ENCODE measurements at places on chromosomes 5 and 9.
A peak's percentile ranks its signal among the peaks of the same experiment; 100 is the strongest.

DNA sequence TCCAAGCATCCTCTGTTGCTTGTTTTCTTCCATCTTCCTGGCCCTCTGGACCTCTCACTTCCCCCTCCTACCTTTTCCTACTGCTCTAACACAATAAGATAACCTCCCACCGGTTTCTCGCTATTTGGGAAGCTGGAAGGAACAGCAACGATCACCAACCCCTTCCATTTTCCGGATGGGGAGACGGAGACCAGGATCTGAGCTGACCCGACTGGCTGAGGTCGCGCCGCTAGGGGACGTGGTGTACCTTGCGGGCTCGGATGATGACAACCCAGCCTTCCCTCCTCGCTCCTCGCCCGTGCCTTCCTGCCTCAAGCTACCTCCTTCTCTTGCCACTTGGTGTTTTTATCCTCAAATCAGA, 1.9 kb downstream of the LPAR1 start:
- DNase-seq, result no peak

DNA sequence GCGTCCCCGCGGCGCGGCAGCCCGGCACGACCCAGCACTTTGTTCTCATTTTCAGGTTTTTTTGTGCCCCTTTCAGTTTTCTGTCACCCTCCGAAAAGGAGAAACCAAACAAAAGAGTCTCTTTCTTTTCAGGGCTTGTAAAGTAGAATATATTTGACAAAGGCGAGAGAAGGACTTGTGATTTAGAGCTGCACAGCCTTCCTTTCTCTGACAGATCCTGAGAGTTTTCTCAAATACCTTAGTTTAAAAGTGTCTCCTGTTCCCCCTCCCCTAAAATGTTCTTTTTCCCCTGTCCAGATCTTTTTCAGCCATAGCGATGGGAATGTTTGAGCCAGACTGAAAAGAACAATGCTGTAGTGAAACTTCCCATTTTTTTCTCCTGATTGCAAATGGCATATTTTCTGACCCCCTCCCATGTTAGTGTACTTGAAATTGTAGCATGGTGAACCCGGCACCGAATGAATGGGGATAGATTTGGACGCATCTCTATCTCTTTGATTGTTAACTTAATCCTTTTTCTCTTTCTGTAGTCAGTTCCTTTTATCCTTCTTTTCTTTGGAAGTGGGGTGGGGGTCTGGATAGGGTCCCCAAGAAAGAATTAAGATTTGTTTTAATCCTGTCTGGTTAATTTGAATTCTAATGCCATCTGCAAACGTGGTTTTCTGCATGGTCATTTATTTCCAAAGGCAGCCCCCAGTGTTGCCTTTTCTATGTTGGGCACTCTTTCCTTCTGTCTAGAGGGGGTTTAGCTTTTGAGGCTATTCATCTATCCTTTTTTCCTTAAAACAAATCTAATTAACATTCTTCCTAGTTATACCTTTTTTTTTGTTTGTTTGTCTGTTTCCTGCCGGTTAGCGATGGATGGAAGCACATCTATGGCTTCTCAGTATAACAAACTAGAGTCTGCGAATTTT, 2.2 kb downstream of the ZSWIM6 start:
- DNase-seq, result no peak

DNA sequence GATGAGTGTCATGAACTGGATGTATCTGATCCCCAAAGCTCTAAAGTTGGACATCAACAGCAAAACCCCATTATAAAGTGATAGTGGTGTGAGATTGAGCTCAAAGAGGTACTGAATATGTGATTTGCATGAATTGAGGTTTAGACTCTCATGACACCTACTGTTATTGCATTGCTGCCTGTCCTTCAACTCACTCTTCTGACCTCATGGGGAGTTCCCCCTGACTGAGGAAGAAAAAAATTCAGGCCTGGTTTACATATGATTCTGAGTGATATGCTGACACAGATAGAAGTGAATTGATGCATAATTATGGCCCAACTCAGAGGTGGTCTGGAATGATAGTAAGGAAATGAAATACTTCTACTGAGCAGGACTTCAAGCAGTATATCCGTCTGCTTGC, 76.2 kb upstream of the CHD1 start:
- no peak for DNase-seq

GRCh38 chr5:116571568-116572349, 2.9 kb downstream of the SEMA6A start:
- DNase-seq, result peak; percentile 24
